ENCODE measurements at places on chromosomes 13 and 19.

DNA sequence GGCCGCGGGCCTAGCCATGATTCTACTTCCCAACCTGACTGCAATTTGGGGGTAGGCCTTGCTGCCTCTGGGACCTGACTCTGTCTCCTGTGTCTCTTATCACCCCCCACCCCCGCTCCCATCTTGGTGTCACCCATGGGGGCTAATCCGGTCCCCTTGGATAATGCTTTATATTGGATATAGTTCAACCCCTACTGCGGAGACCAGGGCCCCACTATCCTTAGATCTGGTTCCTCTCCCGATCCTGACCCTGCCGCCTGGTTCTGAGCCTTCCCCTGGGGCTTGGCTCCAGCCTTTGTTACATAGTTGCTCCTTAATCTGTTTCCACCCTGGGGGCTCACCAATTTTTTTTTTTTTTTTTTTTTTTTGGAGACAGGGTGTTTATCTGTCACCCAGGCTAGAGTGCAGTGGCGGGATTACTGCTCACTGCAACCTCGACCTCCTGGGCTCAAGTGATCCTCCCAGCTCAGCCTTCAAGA, 1.3 kb downstream of the BLOC1S3 start:
- DNase-seq, result no peak

- DNase-seq, result no peak
Observed at GRCh38 chr19:16111909-16112752, 442 bp downstream of the RAB8A start.

DNA sequence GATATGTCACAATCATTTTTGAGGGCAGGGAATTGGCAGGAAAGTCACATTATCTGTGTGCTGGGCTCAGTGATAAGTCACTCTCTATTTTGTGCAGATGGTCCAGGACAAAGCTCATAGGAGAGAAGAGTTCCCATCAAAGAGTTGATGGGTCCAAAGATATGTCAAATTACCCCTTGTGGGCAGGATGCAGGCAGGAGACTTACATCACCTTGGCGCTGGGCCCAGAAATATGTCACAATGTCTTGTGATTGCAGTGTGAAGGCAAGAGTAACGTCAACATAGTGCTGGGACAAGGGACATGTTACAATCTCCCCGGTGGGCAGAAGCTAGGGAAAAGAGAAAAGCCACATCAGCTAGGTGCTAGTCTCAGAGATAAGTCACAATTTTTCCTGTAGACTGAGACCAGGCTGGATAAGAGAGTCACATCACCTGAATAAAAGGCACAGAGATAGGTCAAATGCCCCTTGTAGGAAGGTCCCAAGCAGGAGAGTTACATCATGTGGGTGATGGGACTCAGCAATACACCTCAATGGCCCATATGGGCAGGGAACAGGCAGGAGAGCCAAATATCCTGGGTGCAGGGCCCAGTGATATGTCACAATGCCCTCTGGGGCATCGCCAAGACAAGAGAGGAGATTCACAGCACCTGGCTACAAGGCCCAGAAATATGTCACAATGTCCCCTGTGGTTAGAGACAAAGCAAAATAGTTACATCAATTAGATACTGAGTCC, 47.9 kb downstream of the ZNF99 start:
- no peak for DNase-seq

DNA sequence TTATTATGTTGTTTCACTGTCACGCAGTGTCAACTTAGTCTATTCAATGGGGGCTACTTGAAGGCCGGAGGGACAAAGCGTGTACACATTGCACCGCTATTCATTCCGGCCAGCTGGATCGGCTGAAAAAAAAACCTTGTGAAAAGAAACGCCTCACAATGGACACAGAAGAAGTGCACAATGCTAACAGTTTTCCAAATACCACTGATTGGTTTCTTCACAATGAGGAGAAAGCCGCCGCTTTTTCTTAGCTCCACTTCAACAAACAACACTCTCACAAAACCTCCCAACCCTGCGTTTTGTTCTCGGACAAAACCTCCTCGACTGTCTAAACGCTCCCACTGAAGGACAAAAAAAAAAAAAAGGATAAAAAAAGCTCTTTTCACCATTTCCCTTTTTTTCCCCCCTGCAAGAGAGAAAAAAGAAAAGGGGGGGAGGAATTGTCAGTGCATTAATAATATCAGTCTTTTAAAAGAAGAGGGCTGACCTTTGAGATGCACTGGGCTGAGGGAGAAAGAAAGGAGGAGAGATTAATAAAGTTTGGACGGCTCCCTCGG, 5.4 kb downstream of the SOX21 start:
- no peak for DNase-seq

DNA sequence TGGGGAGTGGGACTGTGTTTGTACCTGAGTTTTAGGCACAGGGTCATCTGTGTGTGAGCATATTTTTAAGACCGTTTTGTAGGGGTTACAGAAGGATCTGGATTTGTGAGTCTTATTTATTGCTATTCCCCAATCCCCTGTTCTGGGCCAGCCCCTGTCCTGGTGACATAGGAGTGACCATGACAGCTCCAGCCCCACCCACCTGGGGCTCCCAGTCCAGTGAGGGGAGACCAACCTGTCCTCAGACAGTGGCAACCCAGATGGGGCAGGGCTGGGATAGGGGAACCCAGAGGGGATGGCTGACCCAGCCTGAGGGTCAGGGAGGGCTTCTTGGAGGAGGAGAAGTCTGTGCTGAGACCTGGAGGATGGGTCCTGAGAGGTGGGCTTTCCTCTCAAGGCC, 10.7 kb downstream of the TMEM160 start:
- DNase-seq, result no peak

DNA sequence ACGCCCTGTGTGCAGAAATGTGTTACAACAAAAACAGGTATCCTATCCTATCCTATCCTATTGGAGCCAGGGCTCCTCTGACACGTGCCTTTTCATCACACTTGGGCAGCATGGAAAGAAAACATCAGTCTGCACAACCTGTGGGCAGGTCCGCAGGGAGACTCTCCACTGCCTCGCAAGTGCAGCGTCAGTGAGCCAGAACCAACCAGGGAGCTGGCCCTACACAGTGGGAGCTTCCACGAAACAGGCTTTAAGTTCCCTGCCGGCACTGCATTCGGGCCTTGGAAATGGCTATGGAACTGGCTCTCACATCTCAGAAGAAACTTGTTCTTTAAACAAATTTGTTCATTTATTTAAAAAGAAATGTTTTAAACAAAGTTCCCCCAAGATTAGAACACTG, 49.5 kb downstream of the SLC7A1 start:
- no peak for DNase-seq

DNA sequence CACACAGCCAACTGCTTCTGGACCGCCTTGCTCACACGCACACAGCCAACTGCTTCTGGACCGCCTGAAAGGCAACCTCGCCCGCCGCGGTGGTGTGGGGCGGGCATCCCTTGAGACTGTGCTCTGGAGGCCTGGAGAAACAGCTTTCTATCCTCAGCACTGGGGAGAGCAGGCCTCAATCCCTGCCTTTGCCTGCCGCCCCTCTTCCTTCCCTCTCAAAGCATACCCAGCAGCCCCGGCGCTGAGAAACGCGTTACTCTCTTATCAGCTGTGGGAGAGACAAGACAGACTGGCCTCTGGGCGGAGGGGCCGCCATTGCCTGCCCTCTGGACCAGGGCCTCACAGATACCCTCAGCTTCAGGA, 2.9 kb downstream of the LIPE start:
- no peak for DNase-seq

- DNase-seq, result peak; percentile 47
Observed at GRCh38 chr19:7917267-7918061, 2.7 kb upstream of the SNAPC2 start.

DNA sequence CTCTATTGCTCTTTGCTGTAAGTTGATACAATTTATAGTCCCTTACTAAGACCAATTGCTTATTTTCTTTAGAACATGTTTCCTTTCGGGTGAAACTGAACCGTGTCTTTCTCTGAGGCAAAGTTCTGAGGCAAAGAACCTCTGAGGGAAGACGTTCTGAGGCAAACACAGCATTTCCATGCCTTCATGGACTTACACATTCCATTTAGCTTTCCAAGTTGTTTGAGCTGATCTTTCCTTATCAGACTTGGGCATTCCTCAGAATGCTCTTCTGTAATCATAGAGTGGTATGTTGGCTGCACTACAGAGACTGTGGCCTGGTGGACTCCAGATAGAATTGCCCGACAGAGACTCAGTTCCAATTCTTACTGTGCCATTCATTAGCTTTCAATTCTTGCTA, 579.1 kb downstream of the KCTD12 start:
- DNase-seq, result no peak

GRCh38 chr19:31350033-31350692, 927 bp upstream of the TSHZ3 start:
- no peak for DNase-seq

- no peak for DNase-seq
Observed at GRCh38 chr19:42151782-42152684, 19.8 kb upstream of the POU2F2 start.

GRCh38 chr13:20401531-20401930, 124.1 kb downstream of the CRYL1 start:
- no peak for DNase-seq
